ENCODE measurements at places on chromosomes 6 and 20.

DNA sequence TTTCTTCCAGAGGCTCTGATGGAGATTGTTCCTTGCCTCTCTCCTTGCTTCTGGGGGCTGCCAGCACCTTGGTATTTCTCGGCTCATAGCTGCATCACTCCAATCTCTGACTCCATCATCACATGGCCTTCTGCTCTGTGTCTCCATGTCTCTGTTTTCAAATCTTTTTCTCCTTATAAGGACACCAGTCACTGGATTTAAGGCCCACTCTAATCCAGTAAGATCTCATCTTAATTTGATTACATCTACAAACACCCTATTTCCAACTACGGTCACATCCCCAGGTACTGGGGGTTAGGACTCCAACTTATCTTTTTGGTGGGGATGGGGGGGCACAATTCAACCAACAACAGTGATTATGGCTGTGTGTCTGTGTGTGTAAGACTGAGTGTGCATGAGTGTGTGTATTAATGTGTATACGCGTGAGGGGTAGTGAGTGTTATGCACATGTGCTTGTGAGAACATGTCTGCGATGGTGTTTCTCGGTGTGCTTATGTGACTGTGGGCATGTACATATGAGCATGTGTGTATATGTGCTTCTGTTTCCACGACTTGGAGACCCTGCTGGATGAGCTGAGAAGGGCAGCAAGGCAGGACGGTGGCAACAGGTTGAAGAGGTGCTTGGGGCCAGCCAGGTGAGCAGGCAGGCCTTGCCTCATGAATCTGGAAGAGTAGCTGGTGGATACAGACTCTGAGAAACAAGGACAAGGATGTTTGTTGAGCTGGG, 130.5 kb downstream of the MRPL14 start:
- DNase-seq = no peak

- DNase-seq = no peak
These were observed 38.9 kb upstream of the STX16 start for GRCh38 chr20:58612121-58612691.

- no peak for DNase-seq
These were observed 3.1 kb upstream of the EMILIN3 start for GRCh38 chr20:41369673-41370072.

DNA sequence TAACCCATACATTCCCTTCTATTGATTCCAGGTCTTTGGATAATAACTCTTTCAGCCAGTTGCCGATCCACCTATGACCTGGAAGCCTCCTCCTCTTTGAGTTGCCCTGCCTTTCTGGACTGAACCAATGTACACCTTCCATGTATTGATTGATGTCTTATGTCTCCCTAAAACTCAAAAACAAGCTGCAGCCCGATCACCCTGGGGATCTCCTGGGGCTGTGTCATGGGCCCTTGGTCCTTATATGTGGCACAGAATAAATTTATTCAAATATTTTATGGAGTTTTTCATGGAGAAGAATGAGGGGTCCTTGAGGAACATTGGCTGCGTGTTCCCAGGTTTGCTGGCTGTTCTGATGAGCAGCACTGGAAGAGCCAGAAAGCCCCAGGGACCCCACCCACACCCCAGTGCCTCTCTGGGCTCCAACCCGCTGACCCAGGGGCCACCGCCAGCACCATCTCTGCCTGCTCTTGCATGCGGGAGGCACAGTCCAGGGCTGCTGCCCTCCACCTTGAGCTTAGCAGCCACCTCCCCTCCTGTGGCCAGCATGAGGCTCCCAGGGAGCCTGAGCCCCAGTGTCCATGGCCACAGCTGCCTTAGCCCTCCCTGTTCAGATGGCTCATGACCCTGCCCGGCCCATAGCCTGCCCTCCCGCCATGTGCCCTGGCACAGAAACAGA, 36.5 kb upstream of the CST7 start:
- DNase-seq = no peak

DNA sequence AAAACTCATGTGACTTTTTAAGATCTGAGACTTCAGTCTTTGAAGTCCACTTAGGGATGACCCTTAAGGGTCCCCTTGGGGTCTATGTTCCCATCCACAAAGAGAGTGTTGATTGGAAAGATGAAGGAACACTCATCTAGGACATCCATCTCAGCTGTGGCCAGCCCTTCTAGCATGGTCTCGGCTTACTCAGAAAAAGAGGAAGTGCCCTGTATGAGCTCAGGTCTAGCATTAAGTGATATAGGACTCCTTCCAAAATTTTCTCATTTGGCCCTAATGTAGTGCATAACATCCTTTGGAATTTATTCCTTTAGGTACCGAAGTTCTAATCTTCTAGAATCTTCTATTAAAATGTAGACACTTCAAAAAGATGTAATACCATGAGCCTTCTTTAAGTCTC, 77.4 kb downstream of the NDUFAF5 start:
- DNase-seq = no peak
